ENCODE measurements at places on chromosomes 11 and 22.
A peak's percentile ranks its signal among the peaks of the same experiment; 100 is the strongest.

GRCh38 chr22:41862530-41863266 lies 29.8 kb downstream of the SREBF2 start:
- peak; percentile 10 for DNase-seq

DNA sequence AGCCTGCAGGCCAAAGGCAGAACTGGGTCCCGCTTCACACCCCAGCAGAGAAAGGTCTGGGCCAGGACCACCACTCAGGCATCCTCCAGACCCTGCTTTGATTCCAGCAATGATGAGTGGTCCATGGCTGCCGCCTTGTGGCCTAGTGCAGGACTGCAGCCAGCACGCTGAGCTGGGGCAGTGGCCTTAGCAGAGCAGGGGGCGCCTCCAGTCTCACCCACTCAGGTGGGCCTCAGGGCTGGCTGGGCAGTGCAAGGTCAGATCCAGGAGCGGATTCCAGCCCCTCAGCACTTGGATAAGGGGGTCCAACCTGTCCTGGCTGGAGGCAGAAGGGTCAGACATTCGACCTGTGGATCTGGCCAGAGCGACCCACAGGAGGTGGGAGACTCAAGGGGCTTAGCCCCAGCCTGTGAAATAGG lies 9.6 kb upstream of the PDE2A start:
- DNase-seq, result peak; percentile 43

DNA sequence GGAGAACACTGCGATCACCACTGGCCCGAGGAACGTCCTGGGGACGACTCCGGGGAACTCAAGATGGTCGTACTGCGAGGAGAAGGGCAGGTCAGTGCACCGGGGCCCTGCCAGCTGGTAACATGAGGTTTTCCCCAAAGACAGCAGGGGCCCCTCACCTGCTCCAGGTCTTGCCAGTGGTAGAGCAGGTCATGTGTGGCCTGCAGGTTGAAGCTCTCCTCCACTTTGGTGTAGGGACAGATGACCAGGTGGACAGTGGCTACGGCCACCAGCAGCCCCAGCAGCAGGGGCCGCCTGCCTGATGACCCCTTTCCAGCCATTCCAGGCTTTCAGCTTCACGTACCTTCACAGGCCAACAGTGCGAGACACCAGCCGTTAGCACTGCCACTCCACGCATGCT lies 4.8 kb downstream of the ALG12 start:
- no peak for DNase-seq

DNA sequence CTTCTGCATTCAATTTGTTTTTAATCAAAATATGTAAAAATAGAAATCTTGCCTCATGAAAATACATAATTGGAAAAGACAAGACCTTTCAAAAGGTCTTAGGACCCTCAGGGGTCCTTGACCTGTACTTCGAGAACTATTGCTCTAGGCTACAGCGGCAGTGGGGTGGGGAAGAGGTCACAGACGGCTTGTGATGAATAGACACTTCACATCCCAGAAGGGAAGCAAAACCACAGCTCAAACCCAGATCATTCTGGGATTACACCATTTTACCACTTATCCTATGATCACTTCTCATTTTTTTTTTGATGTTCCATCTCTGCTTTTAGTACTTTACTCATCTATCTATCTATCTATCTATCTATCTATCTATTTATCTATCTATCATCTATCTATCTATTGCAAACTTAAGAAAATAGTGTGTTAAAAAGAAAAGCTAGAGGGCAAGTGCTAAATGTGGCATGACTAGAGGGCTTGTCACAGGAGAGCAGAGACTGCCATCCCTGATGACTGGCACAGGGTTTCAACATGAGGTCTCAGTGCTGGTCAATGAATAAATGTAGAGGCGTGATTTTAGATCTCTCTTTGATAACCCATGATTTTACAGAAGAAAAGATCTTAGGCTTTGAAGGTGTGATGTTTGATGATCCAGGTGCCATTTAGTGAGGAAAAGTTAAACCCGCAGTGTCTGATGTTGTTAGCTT lies 37.1 kb downstream of the RNF141 start:
- DNase-seq, result no peak

GRCh38 chr11:14764179-14764578 lies 120.6 kb downstream of the PDE3B start:
- DNase-seq, result no peak

- no peak for DNase-seq
Measured at GRCh38 chr11:109726061-109726460, 304.1 kb downstream of the C11orf87 start.

GRCh38 chr11:34439610-34440198 lies 970 bp downstream of the CAT start:
- no peak for DNase-seq

DNA sequence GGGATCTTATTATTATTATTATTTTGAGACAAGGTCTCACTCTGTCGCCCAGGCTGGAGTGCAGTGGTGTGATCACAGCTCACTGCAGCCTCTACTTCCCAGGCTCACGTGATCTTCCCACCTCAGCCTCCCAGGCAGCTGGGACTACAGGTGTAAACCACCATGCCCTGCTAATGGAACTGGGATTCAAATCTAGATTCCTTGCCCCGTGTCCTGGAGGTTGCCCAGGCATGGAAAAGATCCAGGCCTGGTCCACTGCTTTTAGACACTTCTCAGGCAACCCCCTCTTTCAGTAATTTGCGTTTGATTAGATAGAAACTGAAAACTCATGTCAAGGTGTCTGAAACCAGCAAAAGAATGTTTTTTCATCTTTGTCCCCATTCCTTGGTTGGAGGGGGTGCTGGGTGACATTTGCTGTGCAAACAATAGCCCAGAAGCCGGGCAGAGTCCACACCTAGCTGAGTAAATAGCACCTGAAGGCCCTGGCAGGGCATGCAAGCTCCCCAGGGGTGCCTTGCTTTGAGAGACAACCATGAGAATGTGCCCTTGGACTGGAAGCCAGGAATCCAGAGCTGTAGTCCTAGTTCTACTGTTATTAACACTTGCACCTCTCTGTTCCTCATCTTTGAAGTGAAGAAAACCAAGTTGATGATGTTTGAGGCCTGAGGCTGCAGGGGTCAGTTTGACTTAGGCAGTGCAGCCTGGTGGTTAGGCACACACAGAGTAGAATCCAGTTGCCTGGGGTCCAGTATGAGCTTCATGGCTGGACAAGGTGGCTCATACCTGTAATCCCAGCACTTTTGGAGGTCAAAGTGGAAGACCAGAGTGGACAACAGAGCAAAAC lies 19.1 kb upstream of the XBP1 start:
- DNase-seq, result no peak

DNA sequence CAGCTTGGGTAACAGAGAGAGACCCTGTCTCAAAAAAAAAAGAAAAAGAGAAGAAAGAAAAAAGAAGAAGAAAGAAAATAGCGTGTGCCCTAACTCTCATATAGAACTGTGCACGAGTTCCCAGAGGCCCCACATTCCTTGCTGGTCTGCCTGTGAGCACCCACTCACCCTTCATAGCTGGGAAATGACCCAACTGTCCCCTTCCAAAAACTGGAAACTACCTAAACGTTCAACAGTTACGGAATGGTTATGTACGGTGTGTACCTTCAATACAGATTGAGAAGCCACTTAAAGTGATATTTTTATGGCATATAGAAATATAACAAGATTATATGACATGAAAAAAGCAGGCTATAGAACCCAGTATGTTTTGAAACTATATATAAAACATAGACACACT lies 82.0 kb downstream of the PARVA start:
- no peak for DNase-seq

GRCh38 chr11:8707541-8708191 lies 25.1 kb downstream of the RPL27A start:
- DNase-seq, result no peak

DNA sequence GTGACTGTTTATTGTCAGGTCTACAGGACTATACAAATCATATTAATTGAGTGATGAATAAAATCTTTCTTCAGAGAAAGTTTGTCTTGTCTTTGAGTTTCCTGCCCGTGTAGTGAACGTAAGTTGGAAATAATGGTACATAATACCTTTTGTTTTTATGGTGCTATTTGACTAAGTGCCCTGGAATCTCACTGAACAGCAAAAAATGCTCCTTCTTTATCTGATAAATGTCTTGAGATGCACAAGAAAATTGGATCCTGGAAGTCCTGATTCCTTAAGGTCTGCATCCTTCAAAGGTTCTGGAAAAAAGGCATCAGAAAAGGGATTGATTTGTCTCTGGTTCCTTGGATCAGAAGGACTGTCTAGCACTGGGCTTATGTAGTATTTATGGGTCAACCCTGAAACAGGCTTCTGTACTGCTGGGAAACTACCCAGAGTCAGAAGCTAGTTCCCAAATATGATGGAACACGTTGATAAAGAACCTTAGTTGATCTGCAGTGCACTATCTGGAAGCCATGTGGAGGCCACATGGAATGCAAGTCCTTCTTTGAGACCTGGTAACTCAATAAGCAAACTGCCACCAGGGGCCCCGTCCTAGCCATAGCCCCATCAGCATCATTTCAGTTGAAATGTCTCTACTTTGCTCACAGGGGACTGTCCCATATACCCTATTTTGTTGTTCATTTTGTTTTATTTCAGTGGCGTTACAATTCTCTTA lies 100.6 kb upstream of the CD44 start:
- no peak for DNase-seq

DNA sequence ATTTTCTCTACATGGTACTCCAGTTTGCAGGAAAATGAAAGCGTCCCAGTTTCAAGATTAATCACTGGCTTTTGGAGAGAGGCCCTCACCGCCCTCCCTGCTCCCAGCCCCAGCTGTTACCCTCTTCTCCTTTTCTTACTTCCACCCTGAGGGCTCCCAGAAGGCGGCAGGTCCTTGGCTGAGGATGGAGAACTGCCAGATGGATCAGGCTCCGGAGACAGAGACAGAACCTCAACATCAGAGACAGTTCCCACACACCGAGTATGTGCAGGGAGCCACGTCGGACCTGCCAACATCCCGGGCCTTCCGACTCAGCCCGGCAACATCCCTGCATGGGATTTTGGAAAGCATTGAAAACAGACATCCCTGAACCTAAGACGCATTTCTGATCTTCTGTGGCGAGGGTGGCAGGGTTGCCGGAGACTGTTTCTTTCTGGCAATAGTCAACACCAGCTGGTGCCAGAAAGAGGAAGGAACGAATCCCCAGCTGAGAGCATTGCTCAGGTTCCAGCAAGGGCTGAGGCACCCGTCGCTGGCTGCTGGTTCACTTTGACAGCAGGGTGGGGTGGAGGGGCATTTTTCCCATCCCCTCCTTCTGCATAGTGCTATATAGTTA lies 467.1 kb downstream of the MIAT start:
- DNase-seq, result no peak

GRCh38 chr22:32777987-32778386 lies 23.5 kb upstream of the TIMP3 start:
- DNase-seq, result no peak

DNA sequence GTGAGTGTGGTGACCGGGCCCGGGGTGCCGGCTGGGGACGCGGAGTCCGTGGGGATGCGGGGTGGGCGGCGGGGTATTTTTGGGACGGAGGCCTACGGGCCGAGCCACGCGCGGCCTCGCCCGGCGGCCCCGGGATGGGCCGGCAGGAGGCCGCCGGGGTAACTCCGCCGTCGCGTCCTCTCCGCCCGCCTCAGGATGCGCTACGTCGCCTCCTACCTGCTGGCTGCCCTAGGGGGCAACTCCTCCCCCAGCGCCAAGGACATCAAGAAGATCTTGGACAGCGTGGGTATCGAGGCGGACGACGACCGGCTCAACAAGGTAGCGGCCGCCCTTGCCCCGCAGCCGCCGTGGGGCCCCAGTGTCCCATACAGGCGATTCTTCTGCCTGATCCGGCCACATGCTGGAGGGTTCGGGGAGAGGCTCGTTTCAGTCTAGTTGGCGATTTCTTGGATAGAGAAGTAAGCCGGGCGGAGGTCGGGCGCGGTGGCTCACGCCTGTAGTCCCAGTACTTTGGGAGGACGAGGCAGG lies 337 bp downstream of the RPLP2 start:
- DNase-seq, result no peak

Measured in stimulated activated CD4-positive, alpha-beta T cell treated with anti-CD3 and anti-CD28 coated beads, TNF-alpha, amount 100 ng/mL, for 4 hours (primary cell).